ENCODE measurements at places on chromosomes 3 and 15.

DNA sequence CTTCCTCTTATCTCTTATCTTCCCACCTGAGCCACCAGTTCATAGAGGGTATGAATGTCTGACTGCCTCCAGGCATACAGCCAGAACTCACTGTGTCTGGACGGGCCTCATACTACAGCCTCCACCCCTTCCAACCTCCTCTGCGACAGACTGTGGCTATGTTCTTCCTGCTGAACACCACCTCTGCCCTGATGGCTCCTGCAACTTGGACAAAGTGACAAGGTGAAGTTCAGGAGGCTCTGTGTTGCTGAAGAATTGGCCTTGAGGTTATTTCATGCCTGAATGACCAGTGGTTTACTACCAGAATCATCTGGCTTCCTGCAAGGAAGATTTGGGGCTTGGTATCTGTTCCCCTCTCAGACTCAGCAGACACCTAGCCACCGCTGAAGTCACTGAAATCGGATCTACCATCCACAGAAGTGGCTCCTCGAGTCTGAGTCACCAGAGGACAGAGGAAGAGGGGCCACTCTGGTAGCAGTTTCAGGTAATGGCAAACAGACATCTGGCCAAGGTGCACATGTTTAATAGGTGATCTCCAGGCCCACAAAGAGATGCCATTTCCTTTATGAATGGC is 14.2 kb upstream of the ULK3 start:
- no peak for DNase-seq

- DNase-seq, result no peak
These were observed 151.8 kb upstream of the DPH6 start for GRCh38 chr15:35697549-35698299.

DNA sequence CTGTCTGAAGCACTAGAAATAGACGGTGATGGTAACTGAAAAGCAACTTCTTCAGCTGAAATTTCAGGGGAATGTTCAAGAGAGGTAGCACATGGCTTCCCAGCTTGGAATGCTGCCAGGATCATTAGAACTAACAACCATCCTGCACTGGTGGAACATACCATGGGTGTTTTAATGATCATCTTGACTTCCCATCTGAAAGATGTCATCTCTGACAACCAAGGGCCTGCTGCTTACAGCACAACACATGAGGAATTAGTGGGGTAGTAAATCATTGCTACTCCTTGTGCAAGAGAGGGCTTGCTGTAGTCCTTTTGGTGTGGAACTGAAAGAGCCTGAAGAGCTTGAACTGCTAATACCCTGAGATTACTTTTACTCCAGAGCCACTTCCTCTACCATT is 853.7 kb downstream of the MCTP2 start:
- DNase-seq, result no peak

DNA sequence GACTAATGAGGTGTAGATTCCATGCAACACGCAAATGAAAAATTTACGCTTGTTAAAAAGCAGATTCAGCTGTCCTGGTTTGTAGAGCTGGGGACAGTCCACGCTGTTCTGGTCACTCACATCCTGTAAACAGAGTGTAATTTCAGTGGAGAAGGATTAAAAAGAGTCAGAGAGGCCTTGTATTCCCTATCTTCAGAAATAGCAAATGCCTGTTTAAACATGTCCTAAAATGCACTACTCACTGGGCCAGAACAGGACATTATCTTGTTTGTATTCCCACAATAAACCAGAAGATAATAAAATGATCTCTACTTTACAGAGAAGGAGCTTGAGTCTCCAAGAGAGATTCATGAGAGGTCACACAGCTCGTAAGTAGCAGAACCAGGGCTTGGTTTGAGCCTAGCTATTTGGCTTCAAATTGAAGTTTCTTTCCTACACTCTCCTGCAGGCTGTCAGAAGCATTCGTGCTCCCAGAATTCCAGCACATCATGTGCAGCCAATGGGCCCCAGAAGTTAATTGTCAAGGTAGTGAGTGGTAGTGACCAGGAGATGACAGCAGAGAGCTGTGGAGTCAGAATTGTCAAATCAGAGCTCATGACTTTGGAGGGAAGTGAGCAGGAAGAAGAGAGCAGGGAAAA is 242.5 kb downstream of the ATP8B4 start:
- no peak for DNase-seq

DNA sequence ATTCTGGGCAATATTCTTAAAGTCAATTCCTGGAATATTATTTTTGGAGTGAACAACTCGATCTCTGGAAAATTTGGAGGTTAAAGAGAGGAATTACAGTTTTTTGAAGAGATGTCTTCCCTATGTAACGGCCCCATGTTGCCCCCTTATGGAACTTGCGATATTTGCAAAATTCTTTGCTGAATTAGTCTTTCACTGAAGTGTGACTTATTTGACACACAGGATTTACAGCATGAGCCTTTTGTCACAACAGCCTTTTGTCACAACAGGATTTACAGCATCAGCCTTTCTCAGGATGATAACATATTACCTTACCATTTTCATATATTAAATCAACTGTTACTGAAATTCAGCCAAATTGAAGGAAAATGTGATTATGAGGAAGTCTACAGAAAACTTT is 37.8 kb upstream of the SPTSSB start:
- no peak for DNase-seq

DNA sequence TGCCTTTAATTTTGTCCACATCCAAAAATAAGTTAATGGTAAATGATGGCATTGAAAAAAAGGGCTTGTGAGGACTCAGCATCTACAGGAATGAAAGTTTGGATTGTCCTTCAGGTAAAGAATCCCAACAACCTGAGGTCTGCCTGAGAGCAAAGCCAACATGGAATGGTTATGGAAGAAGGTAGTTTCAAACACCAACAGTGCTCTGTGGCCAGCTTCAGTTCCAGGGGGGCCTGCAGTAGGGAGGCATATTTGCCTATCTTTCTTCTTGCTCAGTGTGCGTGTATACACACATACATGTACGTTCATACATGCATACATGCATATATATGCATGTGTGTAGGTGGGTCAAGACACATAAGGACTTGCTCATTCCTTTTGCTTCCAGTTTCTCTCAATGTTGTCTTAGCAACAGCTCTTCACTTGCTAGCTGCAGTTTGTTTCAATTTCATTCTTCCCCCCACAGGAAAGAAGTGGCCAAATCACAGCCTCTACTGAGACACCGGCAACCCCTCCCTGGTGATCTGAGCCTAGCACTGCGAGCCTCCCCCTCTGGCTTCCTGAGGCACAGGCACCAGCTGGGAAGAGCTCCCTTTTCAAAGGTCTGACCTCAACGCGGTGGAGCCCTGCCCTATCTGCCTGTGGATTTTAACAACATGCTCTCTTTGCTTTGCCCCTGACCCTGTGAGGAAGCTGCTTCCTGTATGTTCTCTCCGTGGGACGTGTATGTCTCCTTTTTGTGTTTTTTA is 146.2 kb downstream of the KLF13 start:
- DNase-seq, result peak; percentile 53

GRCh38 chr3:187836823-187837770 is 91.8 kb upstream of the BCL6 start:
- DNase-seq, result no peak

- DNase-seq, result no peak
These were observed 530 bp upstream of the FBXL22 start for GRCh38 chr15:63596676-63597037.
